ENCODE measurements at places on chromosomes 2 and 18.

GRCh38 chr2:100520224-100520623, 42.6 kb upstream of the PDCL3 start:
- no peak for DNase-seq

- no peak for DNase-seq
Observed at GRCh38 chr2:220096406-220096805, 469.0 kb downstream of the SLC4A3 start.

DNA sequence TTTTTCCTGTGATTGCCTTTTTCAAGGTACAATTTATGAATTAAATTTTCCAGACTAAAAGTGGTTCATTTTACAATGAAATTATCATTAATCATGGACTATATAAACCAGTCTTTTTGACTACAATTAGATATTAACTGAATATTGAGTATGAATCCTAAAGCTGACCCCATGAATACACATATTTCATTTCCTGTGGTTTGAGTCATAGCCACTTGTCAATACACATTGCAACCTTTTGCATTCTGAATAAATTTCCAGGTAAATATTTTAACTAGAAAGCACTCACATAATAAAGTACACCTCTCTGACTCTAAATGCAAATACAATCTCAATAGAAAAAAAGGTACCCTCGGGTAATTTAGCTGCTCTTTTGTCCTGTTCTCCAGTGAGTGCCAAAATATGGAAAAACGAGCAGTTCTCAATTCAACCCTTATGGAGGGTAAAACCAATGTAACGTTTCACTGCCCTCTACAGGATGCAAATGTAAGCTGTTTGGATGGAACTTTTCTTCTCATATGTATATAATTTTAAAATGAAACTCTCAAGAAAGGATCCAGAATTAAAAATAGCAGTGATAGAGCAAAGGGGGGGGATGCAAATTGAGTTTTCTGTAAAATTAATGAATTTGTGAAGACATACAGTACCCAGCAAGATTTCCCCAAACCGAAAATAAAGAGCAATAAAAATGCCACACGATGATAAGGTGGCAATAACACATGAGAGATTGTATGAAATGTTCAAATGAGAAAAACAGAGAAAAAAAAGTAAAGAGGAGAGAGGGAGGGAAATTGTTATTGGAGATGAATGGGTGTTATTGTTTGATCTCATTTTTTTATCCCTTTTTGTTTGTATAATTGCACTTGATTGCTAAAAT, 1795.7 kb upstream of the PIK3C3 start:
- no peak for DNase-seq

DNA sequence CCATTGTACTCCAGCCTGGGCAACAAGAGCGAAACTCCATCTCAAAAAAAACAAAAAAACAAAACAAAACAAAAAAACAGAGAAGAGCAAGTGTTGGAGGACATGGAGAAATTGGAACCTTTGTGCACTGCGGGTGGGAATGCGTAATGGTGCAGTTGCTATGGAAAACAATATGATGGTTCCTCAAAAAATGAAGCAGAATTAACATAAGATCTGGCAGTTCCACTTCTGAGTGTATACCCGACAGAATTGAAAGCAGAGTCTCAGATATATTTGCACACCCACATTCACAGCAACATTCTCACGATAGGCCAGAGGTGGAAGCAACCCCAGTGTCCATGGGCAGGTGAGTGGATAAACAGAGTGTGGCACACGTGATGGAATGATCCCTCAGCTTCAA, 11.0 kb upstream of the RALB start:
- DNase-seq = no peak

- no peak for DNase-seq
Observed at GRCh38 chr18:64712035-64712434, 563.1 kb upstream of the LINC00305 start.

- no peak for DNase-seq
Observed at GRCh38 chr2:86331384-86331783, 6.0 kb downstream of the REEP1 start.

DNA sequence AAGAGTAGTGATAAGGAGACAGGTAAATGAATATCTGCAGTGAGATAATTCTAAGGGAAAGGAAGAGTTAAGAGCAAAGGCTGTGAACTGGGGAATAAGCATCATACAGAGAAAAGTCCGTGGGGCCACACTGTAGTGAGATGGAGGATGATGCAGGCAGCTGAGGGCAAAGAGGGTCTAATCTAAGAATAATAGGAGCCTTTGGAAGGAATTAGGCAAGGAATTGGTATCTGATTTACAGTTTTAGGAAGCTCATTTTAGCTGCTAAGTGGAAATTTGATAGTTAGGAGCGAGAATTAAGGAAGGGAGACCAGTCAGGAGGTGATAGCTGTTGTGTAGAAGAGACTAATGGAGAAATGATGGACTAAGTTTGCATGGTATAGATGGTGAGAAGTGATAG, 43.5 kb downstream of the KIF5C start:
- DNase-seq = no peak

DNA sequence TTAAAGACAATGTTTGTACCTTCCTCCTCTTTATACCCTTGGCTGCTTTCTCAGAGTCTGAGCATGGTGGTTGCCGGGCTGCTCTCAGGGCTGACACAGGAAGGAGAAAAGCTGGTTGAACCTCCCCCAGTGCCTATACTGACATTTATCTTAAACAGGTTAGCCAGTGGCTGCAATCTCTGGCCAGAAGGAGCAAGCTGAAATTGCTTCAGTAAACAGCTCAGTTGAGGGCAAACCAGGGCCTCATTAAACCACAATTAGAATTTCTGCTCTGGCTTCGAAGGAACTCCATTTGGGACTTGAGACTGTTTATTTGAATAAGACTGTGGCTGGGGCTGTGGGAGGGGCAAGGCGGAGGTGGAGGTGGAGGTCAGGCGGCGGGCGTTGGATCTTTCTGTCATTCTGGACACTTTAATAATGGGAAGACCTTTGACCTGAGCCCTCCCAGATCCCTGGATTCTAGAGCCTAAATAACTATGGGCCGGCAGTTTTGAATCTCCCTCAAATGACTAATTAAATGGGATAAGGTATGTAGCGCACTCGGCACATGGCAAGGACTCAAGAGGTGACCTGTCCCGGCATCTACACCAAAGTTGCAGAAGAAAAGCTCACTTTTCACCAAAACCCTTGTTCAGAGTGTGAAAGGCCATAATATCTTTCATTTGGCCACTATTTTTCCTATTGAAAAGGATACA, 120.6 kb upstream of the MYCN start:
- DNase-seq = no peak

DNA sequence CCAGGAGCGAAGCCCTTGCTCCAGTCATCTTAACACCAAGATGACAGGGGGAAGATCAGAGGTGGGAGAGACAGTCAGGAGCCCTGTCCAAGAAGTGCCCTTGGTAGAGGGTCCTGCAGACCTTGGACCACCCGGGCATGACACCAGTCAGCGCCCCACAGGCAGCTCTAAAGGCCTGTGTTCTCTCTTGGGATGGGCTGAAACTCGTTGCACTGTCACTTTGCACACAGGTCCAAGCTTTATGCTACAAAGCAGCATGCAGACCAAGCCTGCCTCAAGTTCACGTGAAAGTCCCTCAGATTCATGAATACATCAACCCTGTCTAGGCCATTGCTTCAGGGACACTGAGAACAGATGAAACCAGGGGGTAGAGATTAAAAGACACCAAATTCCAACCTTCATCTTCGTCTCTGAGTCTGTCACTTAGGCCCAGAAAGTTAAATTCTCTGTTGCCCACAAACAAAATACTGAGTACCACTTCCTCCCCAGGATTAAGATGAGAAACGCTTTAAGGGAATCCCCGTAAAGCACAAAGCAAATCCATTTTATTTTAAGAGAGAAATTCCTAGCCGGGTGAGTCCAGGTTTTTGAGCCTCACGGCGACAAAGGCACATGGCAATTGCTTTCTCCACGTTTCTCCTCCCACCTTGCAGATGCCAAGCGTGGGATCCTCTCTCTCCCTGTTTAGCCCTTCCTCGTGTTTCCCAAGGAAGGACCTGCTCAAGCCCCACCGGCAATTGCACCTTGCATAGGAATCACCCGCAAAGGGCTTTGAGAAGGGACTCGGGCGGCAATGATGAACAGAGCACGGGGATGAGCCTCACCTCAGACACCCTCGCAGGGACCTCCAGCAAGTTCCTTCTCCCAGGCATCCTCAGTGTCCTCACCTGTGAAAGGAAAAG, 75.0 kb upstream of the ID2 start:
- DNase-seq = no peak

Data from C1 segment of cervical spinal cord (tissue), 14 donors.